ENCODE measurements at places on chromosomes 1 and 21.

DNA sequence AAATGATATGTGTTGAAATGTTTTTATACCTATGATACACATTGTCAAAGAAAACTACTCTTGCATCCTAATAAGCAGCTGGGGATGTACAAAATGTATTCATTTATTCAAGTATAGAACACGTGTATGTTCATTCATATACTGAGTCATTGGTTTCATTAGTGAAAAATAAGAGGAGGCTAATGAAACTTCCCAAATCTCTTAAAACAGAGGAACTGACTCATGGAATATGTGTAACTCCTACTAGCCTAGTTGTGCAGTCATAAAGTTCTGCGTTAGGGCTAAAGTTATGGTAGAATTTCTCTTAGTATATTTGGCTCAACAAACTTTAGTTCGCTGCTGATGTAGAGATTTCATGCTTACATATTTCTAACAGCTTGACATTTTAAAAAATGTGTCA, 441.6 kb downstream of the NCAM2 start:
- DNase-seq, result no peak

- no peak for DNase-seq
Measured at GRCh38 chr1:187413405-187414169, 584.8 kb downstream of the PLA2G4A start.

DNA sequence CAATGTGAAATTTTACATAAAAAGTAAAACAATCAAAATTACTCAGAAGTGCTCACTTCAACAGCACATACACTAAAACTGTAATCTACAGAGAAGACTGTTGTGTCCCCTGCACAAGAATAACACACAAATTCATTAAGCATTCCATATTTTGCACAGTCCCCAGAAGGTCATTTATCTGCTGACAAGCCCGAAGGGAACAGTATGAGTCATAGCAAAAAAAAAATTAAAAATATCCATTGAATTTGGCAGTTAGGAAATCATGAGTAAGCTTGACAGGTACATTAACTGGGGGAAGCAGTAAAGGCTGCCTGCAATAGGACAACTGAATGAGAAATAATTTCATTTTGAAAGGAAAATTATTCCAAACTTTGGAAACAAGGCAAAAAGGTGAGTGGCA, 3.3 kb upstream of the CACYBP start:
- no peak for DNase-seq

GRCh38 chr1:232019026-232019340, 392.4 kb downstream of the DISC1 start:
- no peak for DNase-seq

DNA sequence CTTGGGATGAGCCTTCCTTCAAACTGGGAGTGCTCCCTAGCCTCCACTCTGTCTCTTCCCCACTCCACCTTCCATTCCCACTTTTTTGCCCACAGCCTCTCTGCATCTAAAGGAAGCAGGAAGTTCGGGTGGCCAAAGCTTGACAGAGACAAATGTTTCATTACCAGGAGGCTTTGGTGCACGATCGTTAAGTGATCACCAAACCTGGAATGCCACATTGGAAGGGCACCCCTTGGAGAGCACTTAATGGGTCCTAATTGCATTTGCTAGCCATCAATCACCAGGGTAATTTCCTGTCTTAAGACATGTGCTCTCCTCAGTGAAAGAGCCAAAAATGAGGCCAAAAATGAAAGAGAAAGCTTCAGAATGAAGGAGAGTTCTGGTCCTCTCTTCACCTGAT, 206.5 kb downstream of the TNR start:
- no peak for DNase-seq

DNA sequence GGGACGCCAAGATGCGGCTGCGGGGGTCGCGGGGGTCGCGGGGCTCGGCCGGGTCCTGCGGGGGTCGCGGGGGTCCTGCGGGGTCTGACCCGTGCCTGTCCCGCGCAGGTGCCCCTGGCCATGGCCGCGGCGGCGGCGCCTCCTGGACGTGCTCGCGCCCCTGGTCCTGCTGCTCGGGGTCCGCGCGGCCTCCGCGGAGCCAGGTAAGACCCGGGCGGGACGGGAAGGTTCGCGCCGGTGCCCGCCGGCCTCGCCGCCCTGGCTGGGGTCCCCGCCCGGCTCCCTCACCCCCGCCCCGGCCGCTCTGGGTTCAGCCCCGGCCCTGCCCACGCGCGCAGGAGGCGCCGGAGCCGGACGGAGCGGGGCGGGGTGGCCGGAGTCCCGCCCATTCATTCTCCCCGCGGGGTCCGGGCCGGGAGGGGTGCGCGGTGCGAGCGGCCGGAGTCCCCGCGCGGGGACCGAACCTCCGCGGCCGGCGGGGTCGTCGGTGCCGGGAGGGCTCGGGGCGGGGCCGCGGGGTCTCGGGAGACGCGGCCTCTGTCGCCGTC, 380 bp downstream of the COL18A1 start:
- DNase-seq, result no peak

GRCh38 chr1:11513681-11514080, 34.7 kb downstream of the DISP3 start:
- DNase-seq, result no peak

DNA sequence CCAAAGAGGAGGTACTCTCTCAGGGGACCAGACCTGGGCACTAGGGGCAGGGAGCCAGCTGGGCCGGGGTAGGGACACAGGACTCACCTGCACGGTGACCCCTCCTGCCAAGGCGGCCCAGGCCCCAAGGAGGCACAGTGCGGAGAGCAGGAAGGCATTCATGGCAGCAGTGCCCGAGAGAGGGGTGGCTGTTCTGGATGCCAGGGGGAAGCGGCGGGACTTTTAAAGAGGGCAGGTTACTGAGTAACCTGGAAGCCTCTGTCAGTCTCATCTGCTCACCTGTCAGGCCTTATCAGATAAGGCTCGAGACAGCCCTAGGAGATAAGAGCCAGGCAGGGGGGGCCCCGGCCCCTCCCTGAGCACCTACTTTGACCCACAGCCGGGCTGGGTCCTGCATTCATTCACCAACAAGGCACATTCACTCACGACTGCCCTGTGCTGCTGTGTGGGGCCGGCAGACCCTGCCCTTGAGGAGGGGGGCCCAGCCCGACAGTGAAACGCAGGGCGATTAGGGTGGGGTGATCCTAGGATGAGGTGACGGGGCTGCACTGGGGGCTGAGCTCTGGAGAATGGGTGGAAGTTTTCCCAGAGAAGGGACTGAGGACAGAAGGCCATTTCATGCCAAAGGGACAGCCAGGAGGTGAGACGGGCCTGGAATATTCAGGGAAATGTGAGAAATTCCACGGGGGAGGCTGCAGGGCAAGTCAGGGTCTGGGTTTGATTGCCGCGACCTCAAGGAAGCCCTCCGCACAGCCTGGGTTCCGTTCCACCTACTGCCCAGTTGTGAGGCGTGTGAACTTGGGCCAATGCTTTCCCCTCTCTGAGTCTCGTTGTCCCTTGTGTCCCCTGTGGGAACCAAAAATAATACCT, at the start of gene GUCA2A:
Gene GUCA2A (minus strand): TSS at position 195 of the 870 bp plus-strand sequence. CDS start 33 bp downstream, at position 162.
- no peak for DNase-seq

- DNase-seq, result no peak
Measured at GRCh38 chr1:51915951-51916350, 37.4 kb upstream of the NRDC start.

- DNase-seq, result no peak
Measured at GRCh38 chr1:147720557-147720956, 39.8 kb downstream of the GJA5 start.

DNA sequence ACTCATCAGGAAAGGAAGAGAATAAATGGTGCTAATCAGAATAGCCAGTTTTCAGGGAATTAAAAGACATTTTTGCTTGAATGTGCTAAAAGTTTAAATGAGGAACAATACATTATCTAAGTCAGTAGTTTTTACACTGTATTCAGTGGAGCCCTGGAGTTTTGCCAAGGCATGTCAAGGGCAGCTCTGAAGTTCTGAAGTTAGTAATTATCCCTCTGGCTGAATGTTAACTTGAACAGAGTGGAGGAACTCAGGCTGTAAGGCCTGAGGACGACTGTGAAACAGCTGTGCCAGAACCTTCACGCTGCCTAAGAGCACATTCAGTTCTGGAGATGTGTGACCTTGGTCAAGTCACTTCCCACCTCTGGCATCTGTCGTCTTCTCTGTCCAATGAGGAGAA, 68.1 kb downstream of the EDEM3 start:
- DNase-seq, result no peak

DNA sequence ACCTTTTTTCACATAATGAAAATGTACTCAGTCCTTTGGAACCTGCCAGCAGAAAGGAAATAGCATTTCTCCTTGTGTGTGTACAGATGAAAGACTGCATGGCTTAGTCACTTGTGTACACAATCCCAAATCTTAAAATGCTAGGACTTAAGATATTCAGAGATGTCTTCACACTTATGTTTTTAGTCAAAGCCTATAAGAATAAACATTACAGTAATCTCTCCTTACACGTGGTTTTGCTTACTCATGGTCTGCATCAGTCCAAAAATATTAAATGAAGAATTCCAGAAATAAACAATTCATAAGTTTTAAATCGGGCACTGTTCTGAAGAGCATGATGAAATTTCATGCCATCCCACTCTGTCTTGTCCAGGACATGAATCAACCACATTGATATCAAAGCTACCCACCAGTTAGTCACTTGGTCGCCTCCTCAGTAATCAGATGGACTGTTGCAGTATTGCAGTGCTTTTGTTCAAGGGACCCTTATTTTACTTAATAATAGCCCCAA, 75.7 kb upstream of the RRP15 start:
- no peak for DNase-seq

DNA sequence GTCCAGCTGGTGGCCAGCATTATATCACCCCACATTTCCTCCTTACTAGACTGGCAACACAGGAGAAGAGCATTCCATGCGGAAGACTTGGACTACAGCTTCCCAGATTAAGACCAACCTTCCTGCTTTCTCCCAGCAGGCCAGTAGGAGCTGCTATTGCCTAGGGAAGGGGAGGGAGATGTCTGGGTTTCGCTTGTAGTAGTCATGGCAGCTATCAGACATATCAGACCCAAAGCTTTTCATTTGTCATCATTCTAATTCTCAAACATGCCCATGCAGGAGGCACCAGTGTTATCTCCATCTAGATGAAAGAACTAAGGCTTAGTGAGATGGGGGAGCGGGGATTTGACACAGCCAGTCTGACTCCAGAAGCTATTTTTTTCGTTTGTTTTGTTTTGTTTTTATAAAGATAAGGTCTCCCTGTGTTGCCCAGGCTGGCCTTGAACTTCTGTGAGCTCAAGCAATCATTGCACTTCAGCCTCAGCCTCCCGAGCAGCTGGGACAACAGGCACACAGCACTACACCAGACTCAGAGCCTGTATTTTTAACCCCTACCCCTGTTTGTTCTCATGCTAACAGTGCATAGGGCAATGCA, 4.5 kb downstream of the PLA2G2A start:
- no peak for DNase-seq

- no peak for DNase-seq
Measured at GRCh38 chr1:32761253-32761877, 55.8 kb downstream of the YARS1 start.

DNA sequence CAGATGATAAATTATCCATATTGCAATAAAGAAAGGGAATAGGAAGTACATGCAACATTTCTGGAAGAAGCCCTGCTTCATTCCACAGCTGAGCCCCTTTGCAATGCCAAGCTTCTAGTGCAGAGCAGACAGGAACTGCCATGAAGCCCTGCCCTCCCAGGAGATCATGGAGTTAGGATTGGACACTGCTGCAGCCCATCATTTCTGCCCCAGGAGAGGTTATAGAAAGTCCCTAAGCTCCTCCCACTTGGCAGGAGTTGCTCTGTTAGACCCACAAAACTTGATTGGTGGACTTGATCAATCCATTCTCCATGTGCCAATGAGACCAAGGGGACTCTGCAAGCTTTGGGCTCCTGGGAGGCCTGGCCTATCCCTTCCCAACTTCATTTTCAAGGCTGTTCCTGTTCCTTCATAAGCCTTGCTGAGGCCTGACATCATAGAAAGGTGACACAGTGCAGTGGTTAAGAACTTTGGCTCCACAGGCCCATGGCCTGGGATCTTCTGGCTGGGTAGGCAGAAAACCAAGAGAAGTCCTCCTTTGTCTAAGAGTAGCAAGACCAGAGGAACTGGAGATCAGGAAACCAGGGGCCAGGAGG, 1.3 kb upstream of the LAPTM5 start:
- DNase-seq, result no peak

GRCh38 chr1:31043631-31044030, 21.9 kb downstream of the PUM1 start:
- DNase-seq, result no peak

- no peak for DNase-seq
Measured at GRCh38 chr1:87202922-87203655, 125.6 kb upstream of the LMO4 start.

GRCh38 chr21:44924606-44925377, 4.1 kb upstream of the ITGB2 start:
- no peak for DNase-seq

- no peak for DNase-seq
Measured at GRCh38 chr1:175893192-175893591, 149.8 kb upstream of the TNR start.

GRCh38 chr1:235507623-235508022, 3.4 kb upstream of the B3GALNT2 start:
- DNase-seq, result no peak

- no peak for DNase-seq
Measured at GRCh38 chr1:25178917-25179561, 53.3 kb downstream of the SYF2 start.

GRCh38 chr1:66003690-66004089, 211.0 kb downstream of the PDE4B start:
- no peak for DNase-seq

DNA sequence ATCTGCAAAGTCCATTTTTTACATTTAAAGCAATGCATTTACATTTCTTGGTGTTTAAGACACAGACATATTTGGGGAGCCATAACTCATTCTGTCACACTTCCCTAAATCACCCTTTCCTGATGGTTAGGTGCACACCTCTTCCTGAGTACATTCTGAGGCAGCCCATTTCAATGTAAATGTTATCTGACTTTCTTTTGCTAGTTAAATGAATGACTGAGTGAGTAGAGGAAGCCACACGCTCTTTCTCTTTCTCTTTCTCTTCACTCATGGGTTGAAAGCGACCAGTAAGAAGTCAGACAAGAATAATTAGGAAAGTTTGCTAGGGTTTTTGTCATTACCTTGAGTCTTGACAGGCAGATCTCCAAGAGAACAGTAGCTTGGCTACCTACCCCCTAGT, 143.1 kb downstream of the S1PR1 start:
- DNase-seq, result no peak

DNA sequence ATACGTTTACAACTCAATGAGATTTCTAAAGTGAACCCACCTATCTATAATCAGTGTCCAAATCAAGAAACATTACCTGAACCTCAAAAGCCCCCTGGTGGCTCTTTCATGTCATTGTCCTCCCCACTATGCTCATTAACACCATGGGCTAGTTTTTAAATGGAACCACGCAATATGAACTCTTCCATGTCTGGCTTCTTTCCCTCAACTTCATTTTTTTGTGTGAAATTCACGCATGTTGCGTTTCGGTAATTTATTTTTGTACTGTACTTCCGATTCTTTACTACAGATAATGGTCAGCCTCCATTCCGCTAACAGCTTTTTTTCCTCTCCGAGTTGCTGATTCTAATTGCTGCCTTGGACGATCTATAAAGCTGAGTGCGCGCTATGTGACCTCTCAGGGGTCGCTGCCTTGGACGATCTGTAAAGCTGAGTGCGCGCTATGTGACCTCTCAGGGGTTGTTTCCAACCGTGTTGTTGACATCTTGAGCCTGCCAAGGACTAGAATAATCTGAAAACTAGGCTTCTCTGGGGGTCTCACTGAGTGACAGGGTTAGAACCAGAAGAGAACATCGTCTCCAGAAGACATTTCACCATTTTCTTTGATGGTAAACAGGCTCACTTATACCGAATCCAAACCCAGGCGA, 1.1 kb upstream of the CACYBP start:
- no peak for DNase-seq

Data from brain pericyte (primary cell).